ENCODE measurements at places on chromosomes 7 and 10.

DNA sequence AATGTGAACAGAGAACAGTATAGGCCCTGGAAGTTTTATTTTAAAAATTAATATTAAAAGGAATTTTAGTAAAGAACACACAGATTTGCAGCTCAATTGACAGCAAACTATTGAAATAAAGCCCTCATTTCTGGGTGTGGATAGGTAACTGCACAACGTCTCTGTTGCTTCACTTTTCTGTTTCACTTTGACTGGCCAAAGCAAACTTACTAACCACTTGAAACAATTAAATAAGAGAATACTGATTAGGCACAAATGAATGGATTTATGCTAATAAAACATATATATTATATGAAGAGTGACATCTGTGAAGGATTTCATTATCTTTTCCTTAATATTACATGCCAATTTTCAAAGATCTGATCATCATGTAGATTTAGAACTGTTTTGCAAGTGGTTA, 11.9 kb downstream of the ZNF804B start:
- no peak for DNase-seq

DNA sequence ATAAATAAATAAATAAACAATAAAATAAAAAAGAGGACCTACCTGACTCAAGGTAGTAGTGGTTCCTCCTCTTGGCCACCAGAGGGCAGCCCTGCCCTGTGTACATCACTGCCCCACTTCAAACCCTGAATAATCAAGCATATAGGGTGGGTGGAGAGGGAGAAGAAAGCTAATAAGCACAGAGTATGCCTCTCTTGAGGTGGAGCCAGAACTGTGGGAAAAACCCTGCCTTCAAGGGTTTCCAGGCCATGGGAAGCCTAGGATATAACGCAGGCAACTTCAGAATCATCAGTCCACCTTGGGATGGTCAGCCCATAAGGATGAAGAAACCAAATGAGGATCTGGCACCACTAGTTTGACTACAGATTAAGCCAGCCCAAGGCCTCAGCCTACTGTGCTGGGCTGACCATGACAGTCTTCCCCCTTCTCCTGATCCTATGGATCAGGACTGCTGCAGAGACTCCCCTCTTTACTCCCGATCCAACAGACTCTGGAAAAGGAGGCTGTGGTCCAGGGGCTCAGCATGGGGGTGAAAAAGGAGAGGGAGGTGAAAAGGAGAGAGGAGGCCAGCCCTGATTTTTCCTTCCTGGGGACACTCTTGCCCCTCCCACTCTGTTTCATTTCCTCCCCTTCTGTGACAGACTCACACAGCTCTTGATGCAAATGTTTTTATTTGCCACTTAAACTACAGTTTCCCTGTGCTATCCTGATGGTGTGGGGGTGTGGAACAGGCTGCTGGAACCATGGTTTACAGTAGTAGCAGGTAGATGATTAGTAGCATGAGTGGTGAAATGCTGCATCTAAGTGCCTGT, 10.1 kb downstream of the AVPI1 start:
- peak; percentile 8 for DNase-seq

DNA sequence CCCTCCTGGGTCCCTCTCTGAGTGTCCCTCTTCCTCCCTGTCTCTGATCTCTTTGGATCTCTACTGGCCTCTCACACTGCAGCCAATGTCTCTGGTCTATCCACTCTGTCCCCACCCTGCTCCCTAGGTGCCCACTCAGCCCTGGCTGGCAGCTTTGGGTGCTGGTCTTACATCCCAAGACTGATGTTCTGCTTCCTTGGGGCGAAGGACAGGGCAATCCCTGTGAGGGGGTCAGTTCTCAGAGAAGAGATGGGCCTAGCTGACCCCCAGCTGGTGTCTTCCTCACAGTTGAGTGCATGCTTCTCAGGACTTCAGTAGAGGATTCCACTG, 51.7 kb upstream of the CAMK2B start:
- DNase-seq, result no peak

DNA sequence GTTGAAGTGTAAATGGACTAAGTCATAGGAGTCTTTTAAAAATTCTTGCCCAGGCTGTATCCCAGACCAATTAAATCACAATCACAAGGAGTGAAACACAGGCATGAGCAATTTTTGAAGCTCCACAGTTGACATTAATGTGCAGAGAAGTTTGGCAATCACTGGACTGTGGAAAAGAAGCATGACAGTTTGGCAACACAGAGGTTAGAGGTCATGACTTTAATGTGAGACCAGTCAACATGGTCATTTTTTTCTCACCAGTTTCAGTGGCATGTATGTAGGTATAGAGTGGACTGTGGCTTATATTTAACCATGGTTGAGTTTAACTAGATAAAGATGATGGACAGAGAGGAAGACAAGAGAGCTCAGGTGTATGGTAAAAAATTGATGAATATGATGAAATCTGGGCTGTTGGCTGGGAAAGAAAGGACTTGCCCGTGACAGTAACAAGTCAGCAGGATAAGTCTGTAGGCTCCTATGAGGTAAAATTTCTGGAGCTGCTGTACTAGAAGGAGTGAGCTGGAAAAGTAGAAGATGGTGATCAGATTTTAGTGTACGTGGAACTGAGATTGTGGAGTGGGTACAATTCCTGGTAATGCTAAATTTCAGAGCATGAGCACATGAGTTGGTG, 432.2 kb upstream of the GHITM start:
- no peak for DNase-seq

DNA sequence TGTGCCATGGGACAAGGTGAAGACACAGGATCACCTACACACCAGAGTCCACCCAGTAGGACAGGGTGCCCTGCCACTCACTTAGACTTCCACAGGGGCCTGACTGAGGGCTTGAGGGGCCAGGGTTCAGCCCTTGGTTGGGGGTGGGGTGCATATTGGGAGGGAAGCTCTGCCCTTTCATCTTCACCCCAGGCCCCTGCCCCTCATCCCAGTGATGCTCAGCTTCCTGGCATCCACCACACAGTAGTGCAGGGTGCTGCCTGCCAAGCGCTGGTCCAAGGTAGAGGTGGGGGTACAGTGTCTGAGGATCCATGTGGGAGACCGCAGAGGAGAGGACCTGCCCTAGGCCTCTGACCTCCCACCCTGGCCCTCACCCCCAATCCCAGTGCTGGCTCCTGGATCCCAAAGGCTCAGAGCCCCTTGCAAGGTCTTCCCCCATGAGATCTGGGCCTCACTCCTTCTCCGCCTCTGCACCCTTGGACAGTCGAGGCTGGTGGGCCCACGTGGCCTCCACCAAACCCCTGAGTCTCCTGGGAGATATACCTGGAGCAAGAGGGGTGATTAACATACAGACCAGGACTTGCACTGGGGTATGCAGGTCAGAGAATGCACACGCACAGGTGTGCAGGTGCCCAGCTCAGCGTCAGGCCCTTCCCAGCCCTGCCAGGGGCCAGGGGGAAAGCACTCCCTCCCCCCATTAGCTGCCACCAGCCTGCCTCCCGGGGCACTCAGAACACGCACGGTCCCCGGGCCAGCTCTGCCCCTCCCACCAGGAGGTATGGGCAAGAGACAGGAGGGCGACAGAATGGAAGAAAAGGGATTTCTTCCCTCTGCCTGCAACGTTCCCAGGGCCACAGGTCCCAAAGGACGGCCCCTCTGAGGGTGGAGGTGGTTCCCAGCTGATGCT, 8.6 kb upstream of the IRF5 start:
- DNase-seq, result no peak

Measured in stimulated activated CD4-positive, alpha-beta T cell treated with anti-CD3 and anti-CD28 coated beads, Interleukin-15, amount 100 ng/mL, for 48 hours (primary cell).